Spleen (tissue), 13 donors: ENCODE measurements at places on chromosomes 1 and 21. TPM values are rescaled to one million over a fixed set of nuclear protein-coding genes. Genes with fewer than 3 reads are reported as not detected.

GRCh38 chr1:201515895-201516294 is 9.0 kb upstream of the CSRP1 start:
- no peak for DNase-seq

DNA sequence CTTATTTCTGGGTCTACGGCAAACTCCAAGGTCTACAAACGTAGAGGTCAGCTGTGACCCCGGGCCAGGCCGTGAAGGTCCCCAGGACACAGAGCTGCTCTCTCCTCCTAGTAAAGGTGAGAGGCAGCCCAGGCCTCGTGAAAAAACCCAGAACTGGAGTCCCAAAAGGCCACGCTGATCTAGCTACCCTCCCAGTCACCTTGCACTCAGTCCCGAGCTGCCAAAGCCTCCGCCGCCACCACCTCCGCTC is 125 bp downstream of the ATP5PF start:
- DNase-seq, result no peak

DNA sequence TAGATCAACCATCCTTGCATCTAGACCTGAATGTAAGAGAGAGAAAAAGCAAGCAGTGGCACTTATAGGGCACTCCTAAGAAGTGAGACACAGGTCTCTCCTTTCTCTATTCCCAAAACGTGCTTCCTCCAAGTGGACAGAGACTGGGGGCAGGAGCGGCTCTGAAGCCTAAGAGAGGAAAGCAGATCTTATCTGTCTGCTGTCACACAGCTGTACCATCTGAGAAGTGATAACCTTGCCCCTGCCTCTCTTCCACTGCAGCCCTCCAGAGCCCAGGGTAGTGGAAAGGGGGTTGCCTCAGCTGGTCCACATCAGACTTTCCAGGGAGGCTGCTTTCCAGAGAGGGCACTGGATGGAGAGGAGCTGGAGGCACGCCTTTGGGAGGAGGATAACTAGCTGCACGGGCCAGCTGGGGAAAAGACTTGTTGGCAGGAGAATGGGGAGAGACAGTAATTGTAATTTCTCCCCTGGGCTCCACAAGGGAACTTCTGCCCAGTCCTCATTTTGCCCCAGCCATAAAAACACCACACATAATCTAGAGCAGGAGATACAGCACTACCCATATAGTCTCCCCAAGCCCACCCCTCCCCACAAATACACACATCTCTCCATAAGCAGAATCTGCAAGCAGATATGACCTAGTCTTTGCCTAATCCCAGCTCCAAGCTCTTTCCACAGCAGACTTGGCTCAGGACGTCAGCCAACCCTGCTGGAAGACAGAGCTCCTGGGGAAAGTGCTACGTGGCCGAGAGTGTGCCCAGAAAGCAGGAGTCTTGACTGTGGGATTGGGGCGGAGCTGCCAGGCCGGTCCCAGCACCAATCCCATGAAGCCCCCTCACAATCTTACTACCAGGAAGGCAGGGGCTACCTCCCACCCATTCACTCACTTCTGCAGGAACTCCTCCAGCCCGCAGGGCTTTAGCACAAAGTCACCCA is 31.2 kb downstream of the PIK3C2B start:
- peak; percentile 63 for DNase-seq

DNA sequence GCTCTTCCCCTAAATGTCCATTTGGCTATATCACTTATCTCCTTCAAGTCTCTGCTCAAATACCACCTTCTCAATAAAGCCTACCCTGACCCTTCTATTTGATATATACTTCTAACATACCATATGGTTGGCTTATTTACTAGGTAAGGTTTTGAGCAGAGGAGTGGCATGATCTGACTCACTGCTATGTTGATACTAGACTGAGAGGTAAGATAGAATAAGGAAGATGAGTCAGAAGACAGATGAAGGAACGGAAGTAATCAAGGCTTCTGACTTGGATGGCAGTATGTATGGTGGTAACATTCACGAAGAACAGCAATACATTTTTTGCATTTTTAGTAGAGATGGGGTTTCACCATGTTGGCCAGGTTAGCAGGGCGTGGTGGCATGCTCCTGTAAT is 4.8 kb upstream of the HRNR start:
- no peak for DNase-seq

DNA sequence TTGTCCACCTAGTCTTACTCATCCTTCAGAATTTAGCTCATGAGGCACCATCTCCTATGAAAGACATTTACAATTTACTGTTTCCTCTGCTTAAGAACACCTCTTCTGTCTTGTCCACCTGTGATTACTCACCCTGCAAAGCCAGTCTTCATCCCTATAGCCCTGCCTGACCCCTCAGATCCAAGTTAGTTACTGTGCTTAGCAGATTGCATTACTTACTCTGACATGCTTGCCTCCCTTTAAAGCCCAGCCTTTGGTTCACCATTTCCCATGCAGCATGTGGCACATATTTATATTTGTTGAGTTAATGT is 60.9 kb upstream of the VCAM1 start:
- no peak for DNase-seq

GRCh38 chr21:46559291-46559983 is 45.4 kb downstream of the S100B start:
- DNase-seq, result no peak

- no peak for DNase-seq
These were observed 30.6 kb downstream of the KCND3 start for GRCh38 chr1:111958851-111959250.

- DNase-seq, result no peak
These were observed 168.1 kb downstream of the SLC45A1 start for GRCh38 chr1:8486047-8486446.

DNA sequence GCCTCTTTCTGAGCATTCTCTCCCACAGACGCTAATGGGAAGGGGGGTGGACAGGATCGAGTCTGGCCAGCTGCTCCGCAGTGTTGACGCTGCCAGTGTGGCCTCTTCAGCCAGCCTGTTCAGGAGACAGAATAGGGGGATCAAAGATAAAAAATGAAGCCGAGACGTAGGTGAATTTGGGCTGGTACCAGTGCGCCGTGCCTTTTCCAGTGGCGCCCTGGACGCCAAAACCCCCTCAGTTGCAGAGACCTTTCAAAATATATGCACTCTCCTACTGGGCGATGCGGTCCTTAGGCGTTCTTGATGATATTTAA is 1.1 kb downstream of the TTC3 start:
- no peak for DNase-seq

GRCh38 chr1:230556453-230556852 is 85.8 kb upstream of the COG2 start:
- DNase-seq, result no peak

Gene TRAF3IP3
- 97.7 TPM for total RNA-seq

Gene SWT1
- total RNA-seq, result 7.1 TPM

Gene UMODL1
- 0.33 TPM for total RNA-seq

Gene FMN2
- total RNA-seq, result not detected

Gene GJC2
- 1.5 TPM for total RNA-seq
